ENCODE measurements at places on chromosomes 6 and 20. TPM values are rescaled to one million over a fixed set of nuclear protein-coding genes. Genes with fewer than 3 reads are reported as not detected.

- DNase-seq, result no peak
These were observed 6.1 kb downstream of the NINL start for GRCh38 chr20:25579081-25579770.

The SLC13A3 gene
- 3.3 TPM for polyA plus RNA-seq

The CRYBG1 gene
- polyA plus RNA-seq, result 2.0 TPM

GRCh38 chr6:21150667-21151066 is 442.9 kb upstream of the SOX4 start:
- no peak for DNase-seq

Measured in forelimb muscle (tissue), 1 donor.